ENCODE measurements at places on chromosomes 13 and 19.
A peak's percentile ranks its signal among the peaks of the same experiment; 100 is the strongest.

GRCh38 chr13:41547251-41548000, 90.1 kb downstream of the RGCC start:
- DNase-seq = no peak

- no peak for DNase-seq
These were observed 85.8 kb upstream of the UBL3 start for GRCh38 chr13:29936051-29936813.

- DNase-seq = no peak
These were observed 961 bp upstream of the URI1 start for GRCh38 chr19:29940971-29941585.

DNA sequence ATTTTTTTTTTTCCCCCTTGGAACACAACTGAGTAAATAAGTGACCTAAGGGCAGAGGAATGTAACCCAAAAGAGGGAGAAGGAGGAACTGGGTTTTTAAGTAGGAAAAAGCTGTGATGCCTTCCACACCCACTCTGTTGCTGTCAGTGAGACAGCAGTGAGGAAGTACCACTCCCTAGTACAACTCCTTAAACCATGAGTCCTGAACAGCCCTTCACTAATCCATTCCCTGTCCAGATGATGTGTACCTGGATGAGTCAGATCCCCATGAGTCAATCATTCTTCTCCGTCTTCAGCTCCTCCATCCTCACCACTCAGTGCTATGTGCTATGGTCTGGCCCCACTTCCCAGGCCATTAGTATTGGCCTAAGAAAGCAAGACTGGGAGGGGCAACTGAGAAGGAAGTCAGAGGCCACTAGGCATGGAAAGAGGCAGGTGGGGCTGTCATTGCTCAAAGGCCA, 12.9 kb upstream of the CXCL17 start:
- DNase-seq = no peak

GRCh38 chr13:40438999-40439797, 227.2 kb downstream of the FOXO1 start:
- peak; percentile 46 for DNase-seq

- DNase-seq = no peak
These were observed 12.5 kb downstream of the PROSER1 start for GRCh38 chr13:39025433-39025839.

- no peak for DNase-seq
These were observed 6.2 kb downstream of the MFSD12 start for GRCh38 chr19:3550947-3551791.

- no peak for DNase-seq
These were observed 39.6 kb downstream of the STK24 start for GRCh38 chr13:98537306-98537705.

DNA sequence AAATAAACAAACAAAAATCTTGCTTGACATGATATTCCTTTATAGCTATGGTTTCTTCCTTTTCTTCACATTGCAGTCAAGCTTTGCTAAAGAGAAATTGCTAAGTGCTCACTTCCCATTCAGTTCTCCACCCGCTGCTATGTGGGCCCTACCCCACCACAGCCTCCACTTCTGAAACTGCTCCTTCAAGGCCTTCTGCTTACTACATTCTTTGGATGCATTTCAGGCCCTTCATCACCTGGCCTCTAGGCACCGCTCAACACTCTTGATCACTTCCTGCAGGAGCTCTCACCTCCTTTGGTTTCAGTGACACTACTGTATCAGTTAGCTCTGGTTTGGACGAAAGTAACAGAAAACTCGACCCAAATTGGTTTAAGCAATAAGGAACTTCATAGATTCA, 72.4 kb downstream of the KLF5 start:
- DNase-seq = no peak

DNA sequence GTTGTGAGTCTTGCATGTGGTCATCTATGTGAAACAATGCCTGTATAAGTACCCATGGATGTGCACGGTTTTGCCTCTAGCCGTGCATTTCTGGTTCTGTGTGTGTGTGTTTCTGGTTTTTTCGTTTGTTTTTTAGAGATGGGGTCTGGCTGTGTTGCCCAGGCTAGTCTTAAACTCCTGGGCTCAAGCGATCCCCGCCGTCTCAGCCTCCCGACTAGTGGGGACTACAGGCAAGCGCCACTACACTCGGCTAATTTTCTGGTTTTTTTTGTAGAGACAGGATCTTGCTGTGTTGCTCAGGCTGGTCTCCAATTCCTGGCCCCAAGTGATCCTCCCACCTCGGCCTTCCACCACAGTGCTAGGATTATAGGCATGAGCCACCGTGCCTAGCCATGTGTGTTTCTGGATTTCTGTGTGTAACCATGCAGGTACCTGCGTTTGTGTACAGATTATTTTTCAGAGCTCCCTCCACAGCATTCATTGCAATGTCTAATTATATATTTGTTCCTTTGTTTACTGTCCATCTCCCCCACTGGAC, 15.9 kb upstream of the FOSB start:
- no peak for DNase-seq

- no peak for DNase-seq
These were observed 46.7 kb upstream of the ZNF835 start for GRCh38 chr19:56718231-56718630.

DNA sequence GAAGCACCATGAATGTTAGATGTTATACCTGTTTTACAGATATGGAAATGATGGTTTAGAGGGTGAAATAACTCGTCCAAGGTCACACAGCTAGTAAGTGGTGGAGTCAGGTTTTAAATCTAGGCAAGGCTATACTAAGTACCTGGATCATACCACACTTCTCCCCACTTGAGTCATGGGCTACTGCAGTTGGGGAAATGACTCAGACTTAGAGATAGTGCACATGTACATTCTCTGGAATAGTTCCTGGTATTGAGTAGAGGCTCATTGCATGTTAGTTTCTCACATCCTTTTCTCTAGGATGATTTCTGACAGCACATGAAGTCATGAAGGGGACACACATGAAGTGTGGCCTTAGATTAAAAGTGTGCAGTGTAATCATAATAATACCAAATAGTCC, 76.2 kb upstream of the TNFSF11 start:
- peak; percentile 59 for DNase-seq

- DNase-seq = no peak
These were observed 204.8 kb downstream of the KLF12 start for GRCh38 chr13:73929287-73929932.

- DNase-seq = no peak
These were observed 5.7 kb downstream of the COL5A3 start for GRCh38 chr19:10004617-10005016.

DNA sequence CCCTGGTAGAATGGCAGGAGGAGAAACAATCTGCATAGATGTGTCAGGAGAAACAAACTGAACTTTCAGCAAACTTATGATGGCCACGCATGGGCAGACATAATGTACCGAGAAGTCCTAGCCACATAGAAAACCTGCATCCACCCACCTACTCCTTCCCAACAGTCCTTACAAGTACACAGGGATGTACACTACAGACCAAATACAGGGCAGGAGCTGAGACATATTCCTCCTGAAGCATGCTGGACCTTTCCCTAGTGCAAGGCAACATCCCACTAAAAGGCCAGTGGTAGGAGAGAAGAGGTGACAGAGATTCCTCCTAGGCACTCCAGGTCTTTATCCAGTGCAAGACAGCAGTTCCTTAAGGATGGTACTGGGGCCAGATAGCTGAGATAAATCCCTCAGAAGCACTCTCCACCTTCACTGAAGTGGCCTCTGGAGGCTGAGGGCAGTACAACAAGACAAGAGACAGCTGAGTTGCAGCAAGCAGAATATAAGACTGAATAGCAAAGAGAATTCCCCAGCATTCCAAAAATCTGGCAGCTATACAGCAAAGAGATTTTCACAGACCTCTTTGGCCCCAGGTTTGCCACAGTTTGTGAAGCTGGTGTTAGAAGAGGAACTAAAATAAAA, 18.3 kb downstream of the VWA8 start:
- DNase-seq = no peak

GRCh38 chr13:77898097-77898496, 20.5 kb downstream of the EDNRB start:
- peak; percentile 60 for DNase-seq

DNA sequence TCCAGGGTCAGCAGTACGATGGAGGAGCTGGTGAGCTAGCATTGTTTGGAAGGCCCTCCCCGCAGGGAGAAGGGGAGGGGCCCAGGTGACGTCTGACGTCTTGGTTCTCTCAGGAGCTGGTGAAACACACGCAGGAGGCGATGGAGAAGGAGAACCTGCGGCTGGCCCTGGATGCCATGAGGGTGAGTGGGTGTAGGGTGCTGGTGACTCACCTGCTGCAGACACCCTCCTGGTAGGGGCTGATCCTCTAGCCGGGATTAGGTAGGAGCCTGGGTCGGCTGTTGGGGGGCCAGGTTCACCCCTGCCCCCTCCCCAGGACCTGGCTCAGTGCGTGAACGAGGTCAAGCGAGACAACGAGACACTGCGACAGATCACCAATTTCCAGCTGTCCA, 55.8 kb downstream of the VAV1 start:
- no peak for DNase-seq

DNA sequence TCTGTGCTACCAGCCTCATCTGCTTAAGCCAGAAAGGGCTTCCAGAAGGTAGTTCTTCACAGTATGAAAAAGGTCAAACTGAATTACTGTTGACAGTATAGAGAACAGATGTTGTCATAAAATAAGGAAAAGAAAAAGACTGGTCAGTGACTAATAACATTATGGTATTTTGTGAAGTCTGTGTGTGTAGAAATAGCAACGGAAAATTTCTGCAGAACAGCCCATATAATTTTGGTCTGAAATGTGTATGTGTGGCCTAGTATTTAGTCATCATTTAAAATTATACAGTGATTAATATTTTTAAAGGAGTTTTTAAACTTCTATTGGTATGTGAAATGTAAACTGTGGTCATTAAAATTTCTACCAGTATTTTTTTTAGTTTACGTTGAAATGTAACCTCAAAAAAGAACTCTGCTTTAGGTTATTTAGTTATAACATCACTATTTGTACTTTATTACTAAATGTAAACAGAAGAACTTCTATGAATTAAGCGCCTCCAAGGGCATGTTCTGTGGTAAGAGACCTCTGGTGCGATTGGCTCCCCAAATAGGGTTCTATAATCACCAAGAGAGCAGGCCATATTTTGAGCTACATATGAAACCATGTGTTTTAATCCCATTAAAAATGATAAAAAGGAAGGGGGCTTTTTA, 3.3 kb upstream of the GPR183 start:
- DNase-seq = no peak

DNA sequence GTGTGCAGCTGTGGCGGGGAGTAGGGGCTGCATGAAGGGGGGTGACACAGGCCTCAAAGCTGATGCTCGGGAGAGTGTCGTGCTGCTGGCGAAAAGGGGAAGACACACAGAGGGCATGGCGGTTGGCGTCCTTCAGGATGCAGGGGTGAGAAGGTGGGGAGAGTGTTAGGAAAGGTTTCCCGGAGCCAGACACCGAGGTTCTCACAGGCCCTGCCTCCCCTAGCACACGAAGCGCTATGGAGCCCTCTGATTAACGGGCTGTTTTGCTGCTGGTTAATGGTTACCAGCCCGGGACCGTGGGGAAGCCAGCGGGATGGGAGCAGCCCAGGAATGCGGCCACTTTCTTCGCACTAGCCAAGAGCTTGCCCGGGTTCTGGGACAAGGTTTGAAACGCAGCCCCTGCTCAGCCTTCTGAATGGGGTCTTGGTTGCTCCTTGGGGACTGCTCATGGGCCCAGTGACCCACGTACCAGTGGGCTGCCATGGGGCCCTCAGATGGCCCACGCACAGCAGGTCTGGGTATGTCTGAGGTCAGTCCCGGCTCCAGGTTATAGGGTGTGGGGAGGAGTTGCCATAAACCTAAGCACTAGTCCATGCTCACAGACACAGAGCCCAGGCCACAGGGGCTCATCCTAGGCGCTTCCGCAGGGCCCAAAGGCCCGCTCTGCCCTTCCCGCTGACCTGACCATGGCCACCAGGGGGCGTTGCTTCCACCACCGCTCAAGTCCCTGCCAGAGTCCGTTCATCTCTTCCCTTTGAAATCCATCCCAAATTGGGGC, 31.3 kb upstream of the ISYNA1 start:
- DNase-seq = no peak

- DNase-seq = no peak
These were observed 431 bp downstream of the FUT3 start for GRCh38 chr19:5850743-5851293.

GRCh38 chr13:49400755-49401659, 42.9 kb downstream of the CAB39L start:
- DNase-seq = no peak

DNA sequence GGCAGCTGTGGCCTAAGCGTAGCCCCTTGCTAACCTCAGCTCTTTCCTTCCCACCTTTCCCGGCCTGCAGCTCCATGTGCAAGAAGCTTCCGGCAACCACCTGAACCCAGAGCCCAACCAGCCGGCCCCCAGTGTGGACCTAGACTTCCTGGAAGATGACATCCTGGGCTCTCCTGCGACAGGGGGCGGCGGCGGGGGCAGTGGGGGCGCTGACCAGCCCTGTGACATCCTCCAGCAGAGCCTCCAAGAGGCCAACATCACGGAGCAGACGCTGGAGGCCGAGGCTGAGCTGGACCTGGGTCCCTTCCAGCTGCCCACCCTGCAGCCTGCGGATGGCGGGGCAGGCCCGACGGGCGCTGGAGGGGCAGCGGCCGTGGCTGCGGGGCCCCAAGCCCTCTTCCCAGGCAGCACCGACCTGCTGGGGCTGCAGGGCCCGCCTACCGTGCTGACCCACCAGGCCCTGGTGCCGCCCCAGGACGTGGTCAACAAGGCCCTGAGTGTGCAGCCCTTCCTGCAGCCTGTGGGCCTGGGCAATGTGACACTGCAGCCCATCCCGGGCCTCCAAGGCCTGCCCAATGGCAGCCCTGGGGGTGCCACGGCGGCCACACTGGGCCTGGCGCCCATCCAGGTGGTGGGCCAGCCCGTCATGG, 33.8 kb upstream of the EHD2 start:
- no peak for DNase-seq

GRCh38 chr13:29359181-29359580, 236.3 kb downstream of the SLC7A1 start:
- no peak for DNase-seq

DNA sequence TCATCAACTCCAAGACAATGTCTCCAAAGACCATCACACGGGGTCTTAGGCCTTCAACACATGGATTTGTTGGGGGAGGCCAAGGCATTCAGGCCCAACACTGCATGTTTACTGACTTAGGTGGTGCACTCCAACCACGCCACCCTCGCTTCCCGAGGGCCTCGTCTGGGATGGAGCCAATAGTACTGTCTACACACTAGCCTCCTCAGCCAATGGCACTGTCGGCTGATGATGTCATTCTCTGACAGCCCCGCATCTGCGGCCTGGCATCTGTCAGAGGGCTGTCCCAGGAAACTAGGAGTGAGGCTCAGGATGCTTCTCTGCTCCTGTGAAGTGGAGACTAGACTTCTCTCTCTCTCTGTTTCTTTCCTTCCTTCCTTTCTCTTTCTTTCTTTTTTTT, 96.6 kb downstream of the TEX26 start:
- DNase-seq = no peak

DNA sequence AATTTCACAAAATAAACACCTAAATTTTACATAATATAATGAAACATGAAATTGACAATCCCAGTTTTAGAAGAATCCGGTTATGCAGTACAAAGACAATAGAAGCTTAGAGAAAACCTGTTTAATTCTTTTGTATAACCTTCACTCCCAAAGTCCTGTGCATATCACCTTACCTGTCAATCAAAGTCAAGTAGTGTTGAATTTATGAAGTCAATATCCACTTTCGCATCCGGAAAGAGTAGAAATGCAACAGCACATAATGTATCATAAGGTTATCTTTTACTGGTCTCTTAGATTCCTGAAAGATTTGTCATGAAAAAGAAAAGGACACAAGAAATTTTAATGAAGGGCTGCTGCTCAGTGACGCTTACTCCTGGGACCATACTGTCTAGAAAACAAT, 1112.6 kb downstream of the PCDH9 start:
- DNase-seq = no peak
